ENCODE measurements at places on chromosomes 11 and 22.

- DNase-seq = no peak
Observed at GRCh38 chr11:22774716-22775115, 54.9 kb downstream of the SVIP start.

GRCh38 chr11:102151784-102152525 lies 41.7 kb downstream of the YAP1 start:
- DNase-seq = no peak

DNA sequence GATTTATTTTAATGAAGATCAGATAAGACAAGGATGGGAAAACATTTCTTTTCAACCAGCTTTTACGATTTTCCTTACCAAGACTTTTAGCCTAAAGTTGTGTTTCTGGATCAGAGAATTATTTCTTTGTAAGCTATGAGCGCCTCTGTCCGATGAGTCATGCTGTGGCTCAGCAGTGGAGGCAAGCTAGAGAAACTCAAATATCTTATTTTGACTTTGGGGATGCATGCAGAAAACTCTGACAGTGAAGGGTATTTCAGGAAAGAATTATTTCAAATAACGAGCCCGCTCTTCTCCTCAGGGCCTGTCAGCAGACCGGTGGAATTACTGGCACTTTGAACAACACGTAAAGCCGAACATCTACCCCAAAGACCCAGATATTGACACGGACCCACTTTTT lies 77.9 kb upstream of the OR5AK2 start:
- DNase-seq = peak; percentile 61

- no peak for DNase-seq
Observed at GRCh38 chr22:39123751-39124581, 26.9 kb downstream of the APOBEC3H start.

DNA sequence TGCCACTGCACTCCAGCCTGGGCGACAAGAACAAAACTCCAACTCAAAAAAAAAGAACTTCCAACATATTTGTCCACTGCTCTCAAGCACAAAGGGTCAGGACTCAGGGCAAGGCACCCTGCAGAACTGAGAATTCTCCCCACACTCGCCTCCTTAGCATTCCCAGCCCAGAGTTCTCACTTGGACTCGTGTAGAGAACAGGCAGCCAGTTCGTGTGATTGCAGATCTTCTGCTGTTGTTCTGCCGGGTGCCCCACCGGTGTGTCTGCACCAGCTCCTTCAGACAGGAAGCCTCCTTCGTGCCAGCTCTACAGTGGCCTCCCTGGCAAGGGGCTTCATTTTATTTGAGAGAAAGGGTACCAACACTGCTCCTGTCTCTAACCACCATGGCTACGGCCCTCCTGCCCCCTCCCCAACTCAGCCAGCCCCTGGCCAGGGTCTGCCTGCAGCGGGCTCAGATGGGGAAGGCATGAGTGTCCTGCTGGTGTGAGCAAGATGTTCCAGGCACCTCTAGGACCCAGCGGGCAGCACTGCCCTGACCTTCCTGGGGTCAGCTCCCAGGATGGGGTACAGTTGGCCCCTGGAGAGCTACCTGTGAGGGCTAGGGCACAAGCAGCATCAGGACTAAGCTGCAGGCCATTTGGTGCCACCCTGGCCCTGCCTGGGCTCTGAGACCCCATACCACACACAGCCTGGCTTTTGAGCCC lies 19.5 kb upstream of the SCGB1A1 start:
- DNase-seq = no peak

GRCh38 chr11:1029051-1029450 lies 7.5 kb downstream of the MUC6 start:
- DNase-seq = no peak

GRCh38 chr22:39309881-39310714 lies 9.3 kb downstream of the RPL3 start:
- DNase-seq = peak; percentile 65

GRCh38 chr22:31830721-31831070 lies 76.9 kb downstream of the DEPDC5 start:
- DNase-seq = no peak

DNA sequence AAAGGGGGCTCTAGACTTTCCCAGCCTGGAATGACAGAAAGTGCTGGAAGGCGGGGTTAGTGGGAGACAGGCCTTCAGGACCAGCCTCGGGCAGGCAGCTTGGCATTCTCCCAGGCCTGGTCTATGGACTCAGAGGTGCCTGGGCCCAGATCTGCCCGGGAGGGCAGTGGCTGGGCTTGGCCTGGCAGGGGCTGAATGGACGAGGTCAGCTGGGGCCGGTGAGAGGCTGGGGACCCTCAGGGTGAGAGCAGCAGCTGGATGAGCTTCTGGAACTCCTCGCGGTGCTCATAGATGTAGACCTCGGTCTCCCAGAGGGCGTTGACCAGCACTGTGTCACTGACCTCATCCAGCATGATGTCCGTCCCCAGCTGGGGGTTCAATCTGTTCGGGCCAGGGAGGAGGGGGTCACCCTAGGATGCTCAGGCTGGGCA lies 1.5 kb upstream of the BAIAP2L2 start:
- no peak for DNase-seq

- DNase-seq = no peak
Observed at GRCh38 chr22:29541845-29542244, 11.7 kb downstream of the THOC5 start.

DNA sequence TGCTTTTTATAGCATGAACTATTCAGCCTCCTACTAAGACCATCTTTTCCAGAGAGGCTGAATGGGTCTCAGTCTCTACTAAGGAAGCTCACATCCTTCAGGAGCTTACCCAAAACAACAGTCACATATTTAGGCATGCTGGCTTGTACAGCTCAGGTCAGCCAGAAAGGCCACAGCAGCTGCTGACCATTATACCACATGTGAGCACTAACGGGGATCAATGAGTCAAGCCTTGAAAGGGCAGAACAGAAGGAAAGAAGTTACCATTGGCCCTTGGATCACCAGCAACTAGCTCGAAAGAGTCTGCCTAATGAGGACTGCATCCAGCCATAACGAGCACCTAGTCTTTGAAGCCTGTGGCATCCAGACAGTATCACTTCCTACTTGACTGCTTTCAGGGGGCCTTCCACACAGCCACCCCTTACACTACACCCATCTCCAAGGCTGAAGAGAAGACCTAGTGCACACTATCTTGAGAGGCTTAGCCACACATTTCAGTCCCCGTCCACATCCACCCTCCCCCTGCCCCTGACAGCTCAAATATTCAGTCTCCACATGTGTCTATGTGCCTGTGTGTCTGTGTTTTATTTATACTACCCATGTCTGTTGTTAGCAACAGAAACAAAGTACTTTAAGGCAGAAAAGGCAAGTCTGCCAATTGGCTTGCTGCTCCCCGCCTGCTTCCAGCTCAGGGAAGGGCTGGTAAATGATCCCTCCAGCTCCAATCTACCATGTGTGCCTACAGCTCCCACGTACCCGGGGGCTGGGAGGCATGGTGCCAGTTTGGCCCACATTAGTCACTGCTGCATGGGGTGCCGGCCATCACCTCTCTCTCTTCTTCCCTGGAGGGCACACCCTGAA lies 95.5 kb downstream of the RPL27A start:
- peak; percentile 43 for DNase-seq

- peak; percentile 55 for DNase-seq
Observed at GRCh38 chr11:10575346-10576034, 7.0 kb upstream of the LYVE1 start.

DNA sequence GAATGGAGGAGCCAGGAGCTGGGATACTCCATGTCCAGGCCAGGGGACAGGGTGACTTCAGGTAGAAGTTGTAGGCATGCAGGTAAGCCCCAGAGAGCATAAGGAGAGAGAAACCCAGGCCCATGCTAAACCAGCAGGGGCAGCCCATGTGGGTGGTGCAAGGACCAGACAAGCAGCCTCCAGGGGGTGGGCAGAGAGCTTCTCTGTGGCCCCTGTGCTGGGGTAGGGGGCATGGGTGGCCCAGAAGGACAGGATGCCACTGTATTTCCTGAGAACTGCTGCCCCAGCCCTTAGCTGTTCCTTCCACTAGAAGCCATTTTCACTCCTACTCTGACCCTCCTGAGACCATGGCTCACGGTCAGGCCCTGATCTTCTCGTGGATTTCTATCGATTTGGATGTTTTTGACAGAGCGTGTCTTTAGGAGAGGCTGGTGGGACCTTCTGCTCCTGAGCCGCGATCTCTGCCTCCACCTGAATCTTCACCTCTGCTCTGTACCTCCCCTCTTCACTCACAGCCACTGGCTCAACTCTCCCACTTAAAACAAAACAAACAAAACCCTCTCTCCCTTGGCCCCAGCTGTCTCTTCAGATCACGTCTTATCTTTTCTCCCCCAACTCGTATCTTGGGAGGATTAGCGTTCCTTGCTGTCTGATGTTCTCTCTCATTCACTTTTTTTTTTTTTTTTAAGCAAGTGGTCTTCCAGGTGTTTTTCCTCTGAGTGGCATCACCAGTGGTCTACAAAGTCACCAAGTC lies 112.2 kb downstream of the NECTIN1 start:
- no peak for DNase-seq

GRCh38 chr22:29267462-29267857 lies 321 bp downstream of the RHBDD3 start:
- no peak for DNase-seq

DNA sequence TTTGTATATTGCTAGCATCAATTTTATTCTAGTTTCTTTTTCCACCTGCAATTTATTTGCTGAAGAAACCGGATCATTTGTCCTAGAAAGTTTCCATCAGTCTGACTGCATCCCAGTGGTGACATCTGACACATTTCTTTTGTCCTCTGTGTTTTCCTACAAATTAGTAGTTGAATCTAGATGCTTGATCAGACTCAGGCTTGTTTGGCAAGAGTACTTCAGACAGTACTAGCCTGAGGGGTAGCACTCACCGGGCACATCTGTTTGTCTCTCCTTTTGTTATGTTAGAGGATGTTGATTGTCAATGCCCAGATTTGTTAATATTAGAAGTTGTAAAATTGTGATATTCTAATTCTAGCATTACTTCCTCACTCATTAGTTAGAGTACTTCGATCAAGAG lies 204.8 kb downstream of the SWAP70 start:
- DNase-seq = no peak

DNA sequence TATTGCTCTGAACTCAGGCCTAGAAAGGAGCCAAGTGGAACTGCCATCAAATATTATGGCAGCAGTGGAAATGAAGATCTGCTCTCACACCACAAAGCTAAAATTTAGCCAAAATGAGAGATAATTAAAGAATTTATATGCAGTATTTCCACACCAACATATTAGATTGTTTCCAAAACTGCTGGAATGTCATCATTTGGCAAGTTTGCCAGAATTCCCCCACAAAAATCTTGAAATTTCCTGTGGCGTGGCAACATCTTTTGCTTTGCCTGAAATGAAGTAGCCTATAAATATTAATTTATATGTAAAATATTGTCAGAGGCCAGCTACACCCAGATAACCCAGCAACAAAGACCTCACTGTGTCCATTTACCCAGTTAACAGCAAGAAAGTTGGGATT lies 13.8 kb downstream of the C11orf71 start:
- no peak for DNase-seq

- DNase-seq = no peak
Observed at GRCh38 chr11:75801362-75802020, 13.5 kb upstream of the UVRAG start.

GRCh38 chr11:119584193-119585042 lies 144.6 kb downstream of the NECTIN1 start:
- DNase-seq = peak; percentile 84

- peak; percentile 74 for DNase-seq
Observed at GRCh38 chr11:93020248-93021046, 51.0 kb downstream of the MTNR1B start.

DNA sequence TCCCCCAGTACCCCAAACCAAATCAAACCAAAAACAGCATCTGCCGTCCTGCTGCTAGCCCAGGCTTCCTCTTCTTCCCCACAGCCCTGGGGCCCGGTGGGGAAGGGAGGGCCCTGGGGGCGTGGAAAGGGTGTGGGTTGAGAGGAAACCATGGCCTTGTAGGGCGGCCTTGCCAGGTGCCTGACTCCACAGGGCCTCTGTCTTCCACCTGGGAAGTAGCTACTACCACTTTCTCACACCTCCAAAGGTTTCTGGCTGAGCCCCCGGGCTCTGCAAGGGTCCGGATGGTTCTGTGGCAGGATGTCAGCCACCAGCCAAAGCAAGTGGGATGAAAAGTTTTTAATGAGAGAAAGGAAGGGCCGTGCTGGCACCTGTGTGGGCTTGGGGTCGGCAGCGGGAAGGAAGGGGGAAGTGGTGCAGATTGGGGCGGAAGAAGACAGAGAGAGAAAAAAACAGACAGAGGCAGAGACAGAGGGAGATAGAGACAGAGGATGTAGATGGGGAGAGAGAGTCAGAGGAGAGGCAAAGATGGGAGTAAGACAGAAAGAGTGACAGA lies 10.5 kb downstream of the TPST2 start:
- DNase-seq = no peak

DNA sequence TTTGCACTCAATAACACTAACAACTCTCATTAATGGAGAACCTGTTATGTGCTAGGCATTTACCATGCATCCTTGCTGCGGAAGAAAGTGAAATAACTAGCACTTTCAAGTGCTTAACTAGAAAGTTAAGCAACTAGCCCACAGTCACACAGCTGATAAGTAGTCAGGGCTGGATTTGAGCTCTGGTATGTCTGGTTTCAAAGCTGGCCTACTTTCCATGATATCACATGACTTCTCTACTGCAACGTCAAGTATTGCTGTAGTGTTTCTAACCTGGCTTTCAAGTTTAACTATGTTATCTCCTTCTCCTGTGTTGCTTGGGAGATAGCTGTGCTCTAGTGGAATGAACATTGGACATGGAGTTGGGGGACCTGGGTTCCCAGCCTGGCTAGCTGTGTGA lies 12.1 kb downstream of the SLC15A3 start:
- DNase-seq = no peak

- DNase-seq = no peak
Observed at GRCh38 chr11:61328351-61328750, 4.6 kb downstream of the DDB1 start.

- no peak for DNase-seq
Observed at GRCh38 chr22:44616882-44617655, 84.9 kb upstream of the PRR5 start.

All from fibroblast of skin of back (primary cell).